ENCODE measurements at places on chromosomes 2 and 18. TPM values are rescaled to one million over a fixed set of nuclear protein-coding genes. Genes with fewer than 3 reads are reported as not detected.

The CHMP1B gene
- 59.6 TPM for total RNA-seq

The NEU2 gene
- not detected for total RNA-seq

The SP100 gene
- total RNA-seq: 62.9 TPM

The DPYSL5 gene
- total RNA-seq: not detected

The IL18RAP gene
- total RNA-seq: not detected
